Type B pancreatic cell (in vitro differentiated cells): ENCODE measurements at places on chromosomes 5 and 9. TPM values are rescaled to one million over a fixed set of nuclear protein-coding genes. Genes with fewer than 3 reads are reported as not detected.

DNA sequence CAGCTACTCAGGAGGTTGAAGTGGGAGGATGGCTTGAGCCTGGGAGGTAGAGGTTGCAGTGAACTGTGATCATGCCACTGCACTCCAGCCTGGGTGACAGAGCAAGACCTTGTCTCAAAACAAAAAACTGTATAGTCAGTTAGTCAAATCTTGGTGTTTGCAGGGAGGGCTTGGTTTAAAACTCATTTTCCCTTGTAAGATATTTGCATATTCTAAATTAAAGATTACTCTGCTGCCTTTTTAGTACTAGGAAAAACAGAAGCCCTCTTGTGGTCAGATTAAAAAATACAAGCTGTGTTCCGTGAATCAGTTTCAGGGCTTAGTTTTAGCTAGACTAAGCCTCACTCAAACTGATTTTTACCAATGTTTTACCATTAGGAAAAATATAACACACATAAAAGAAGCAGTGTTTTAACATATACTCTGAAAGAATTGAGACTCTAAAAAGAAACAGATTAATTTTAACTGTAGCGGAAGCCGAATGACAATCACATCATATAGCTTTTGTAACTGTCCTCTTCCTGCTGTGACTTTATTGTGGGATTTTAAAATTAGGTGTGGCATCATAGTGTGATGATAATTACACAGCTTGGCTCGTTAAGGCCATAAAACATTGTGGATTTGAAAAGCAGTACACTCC lies 84.9 kb upstream of the BASP1 start:
- no peak for DNase-seq
- peaks cover 9% of the 10 kb centered on the region for H3K4me1 ChIP-seq
- no peak overlapping the region for H3K4me3 ChIP-seq
- H3K36me3 ChIP-seq, result no peaks in the 10 kb centered on the region
- no peak overlapping the region for H3K27ac ChIP-seq
- no peaks in the 10 kb centered on the region for H3K27me3 ChIP-seq

- H3K36me3 ChIP-seq, result no peaks in the 10 kb centered on the region
- H3K27ac ChIP-seq, result no peak overlapping the region
- peaks cover 40% of the 10 kb centered on the region for H3K27me3 ChIP-seq
- no peak for DNase-seq
- peaks cover 5% of the 10 kb centered on the region for H3K4me1 ChIP-seq
These were observed 12.2 kb upstream of the ISL1 start for GRCh38 chr5:51371052-51371451.

Gene KLHL3
- total RNA-seq, result 7.5 and 9.7 TPM in 2 replicates

Gene TRAPPC13
- total RNA-seq, result 13.5 and 18.0 TPM in 2 replicates

GRCh38 chr9:107685376-107685775 lies 195.8 kb upstream of the KLF4 start:
- DNase-seq, result no peak
- H3K36me3 ChIP-seq, result no peaks in the 10 kb centered on the region
- no peak overlapping the region for H3K4me3 ChIP-seq
- H3K27me3 ChIP-seq, result peaks cover 11% of the 10 kb centered on the region
- H3K4me1 ChIP-seq, result no peaks in the 10 kb centered on the region
- no peak overlapping the region for H3K27ac ChIP-seq

- H3K4me3 ChIP-seq, result no peak overlapping the region
- H3K27ac ChIP-seq, result no peak overlapping the region
- H3K36me3 ChIP-seq, result no peaks in the 10 kb centered on the region
- no peaks in the 10 kb centered on the region for H3K27me3 ChIP-seq
These were observed 44.0 kb upstream of the ZNF608 start for GRCh38 chr5:124790301-124790894.

Gene ALDOB
- total RNA-seq, result 30.5 and 36.7 TPM in 2 replicates

GRCh38 chr5:2747363-2748162 lies 3.9 kb downstream of the IRX2 start:
- no peak overlapping the region for H3K27ac ChIP-seq
- H3K4me1 ChIP-seq, result peaks cover 46% of the 10 kb centered on the region
- H3K36me3 ChIP-seq, result peaks cover 39% of the 10 kb centered on the region
- H3K4me3 ChIP-seq, result peak overlapping the region; percentile 70

Gene THOC3
- 77.0 and 80.6 TPM in 2 replicates for total RNA-seq

DNA sequence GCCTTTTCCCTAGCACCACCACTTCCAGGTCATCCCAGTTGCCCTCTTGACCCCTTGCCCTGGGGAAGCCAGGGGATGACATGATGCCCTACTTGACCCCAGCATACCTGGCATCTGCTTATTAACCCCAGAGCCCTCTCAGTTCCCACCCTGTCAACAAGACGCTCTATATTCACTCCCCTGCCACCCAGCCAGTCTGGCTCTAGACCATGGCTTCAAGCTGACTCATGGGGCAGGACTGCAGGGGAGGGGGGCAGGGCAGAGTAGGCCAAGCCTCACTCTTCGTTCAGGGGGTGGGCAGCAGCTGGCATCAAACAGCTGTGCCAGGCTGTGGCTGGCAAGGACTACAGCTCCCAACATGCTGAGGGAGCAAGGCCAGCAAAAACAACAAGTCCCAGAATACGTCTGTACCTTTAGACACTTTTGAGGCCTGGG lies 5.3 kb downstream of the ATOSB start:
- peak overlapping the region; percentile 89 for H3K4me3 ChIP-seq
- no peak for DNase-seq
- H3K27ac ChIP-seq, result no peak overlapping the region
- peaks cover 3% of the 10 kb centered on the region for H3K36me3 ChIP-seq
- H3K27me3 ChIP-seq, result no peaks in the 10 kb centered on the region
- H3K4me1 ChIP-seq, result peaks cover 29% of the 10 kb centered on the region

DNA sequence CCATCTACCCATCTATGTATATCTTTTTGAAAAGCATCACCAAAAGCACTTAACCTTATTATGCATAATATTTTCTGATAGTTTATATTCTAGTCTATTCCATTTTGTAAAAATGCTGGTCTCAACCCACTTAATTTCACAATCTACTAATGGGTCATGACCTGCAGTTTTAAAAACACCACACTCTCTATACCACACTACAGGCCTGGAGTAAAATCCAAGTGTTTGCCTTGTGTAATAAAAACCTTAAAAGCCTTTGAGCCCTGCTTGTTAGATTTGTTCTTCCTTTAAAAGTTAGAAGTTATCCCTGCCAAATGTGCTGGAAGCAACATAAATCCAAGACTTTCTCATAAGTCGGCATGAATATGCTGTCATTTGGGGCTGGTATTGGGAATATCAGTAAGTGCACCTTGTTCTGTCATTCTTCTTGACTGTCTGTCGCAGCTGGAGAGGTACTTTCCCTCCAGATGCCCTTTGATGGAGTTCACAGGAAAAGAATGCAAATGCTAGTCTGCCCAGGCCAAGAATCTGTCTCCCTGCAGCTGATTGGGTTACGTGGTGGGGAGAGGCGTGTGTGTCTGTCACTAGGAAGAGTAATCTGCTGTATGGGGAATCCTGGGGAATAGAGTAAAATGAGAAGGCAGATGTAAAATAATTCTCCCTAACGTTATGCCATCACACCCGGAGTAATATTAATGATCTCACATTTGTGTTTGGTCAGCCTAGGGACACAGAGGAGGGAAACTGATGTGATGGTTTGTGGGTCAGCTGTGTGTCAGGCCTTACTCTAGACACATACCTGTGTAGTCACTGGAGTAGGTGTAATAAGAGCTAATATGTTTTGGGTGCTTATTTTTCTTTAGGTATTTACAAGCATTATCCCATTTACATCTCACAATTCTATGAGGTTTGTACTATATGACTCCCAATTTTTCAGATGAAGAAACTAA lies 79.4 kb downstream of the ZNF366 start:
- H3K27me3 ChIP-seq, result no peaks in the 10 kb centered on the region
- no peak overlapping the region for H3K27ac ChIP-seq
- DNase-seq, result no peak
- peaks cover 19% of the 10 kb centered on the region for H3K4me1 ChIP-seq
- no peak overlapping the region for H3K4me3 ChIP-seq

Gene RMRP
- total RNA-seq, result 16,039 and 18,328 TPM in 2 replicates

GRCh38 chr5:156147944-156148285 lies 179.0 kb upstream of the SGCD start:
- no peak overlapping the region for H3K27ac ChIP-seq
- H3K4me1 ChIP-seq, result no peaks in the 10 kb centered on the region
- H3K36me3 ChIP-seq, result no peaks in the 10 kb centered on the region
- DNase-seq, result no peak
- no peaks in the 10 kb centered on the region for H3K27me3 ChIP-seq

DNA sequence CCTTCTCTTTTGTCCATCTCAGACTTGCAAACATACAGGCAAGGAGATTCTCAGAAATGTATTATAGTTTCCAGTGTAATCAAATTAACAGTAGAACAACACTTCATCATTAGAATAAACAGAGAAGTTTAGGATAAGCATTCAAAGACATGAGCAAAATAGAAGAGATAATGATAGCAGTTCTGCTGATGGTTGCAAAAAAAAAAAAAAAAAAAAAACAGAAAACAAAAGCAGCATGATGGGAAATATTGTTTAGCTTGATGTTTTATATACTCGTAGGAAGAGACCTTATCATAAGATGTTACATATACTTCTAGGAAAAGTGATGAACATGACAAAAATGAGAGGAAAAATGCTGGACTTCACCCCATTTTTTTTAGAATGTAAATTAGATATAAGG lies 1356.2 kb downstream of the MAT2B start:
- H3K27me3 ChIP-seq, result no peaks in the 10 kb centered on the region
- no peak overlapping the region for H3K27ac ChIP-seq
- no peak overlapping the region for H3K4me3 ChIP-seq
- H3K36me3 ChIP-seq, result no peaks in the 10 kb centered on the region
- H3K4me1 ChIP-seq, result no peaks in the 10 kb centered on the region

GRCh38 chr5:113179156-113179555 lies 202.6 kb downstream of the DCP2 start:
- peaks cover 23% of the 10 kb centered on the region for H3K4me1 ChIP-seq
- H3K27ac ChIP-seq, result no peak overlapping the region
- H3K36me3 ChIP-seq, result no peaks in the 10 kb centered on the region
- H3K27me3 ChIP-seq, result no peaks in the 10 kb centered on the region

DNA sequence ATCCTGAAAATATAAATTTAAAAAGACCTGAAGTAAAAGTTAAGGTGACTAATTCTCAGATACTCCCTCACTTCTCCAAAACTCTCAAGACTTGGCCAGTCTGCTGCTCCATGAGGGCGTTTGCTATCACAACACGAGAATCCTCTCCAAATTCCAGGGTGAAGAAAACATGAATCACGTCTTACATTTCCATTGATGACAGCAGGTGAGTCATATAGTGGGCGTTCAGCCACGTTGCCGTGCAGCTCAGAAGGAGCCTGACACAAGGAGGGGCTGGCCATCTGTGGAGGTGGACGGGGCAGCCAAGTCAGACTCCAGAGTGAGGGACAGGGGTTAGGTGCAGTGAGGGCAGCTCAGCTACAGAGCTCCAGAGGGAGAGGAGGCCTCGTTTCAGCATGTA lies 555.1 kb upstream of the ADAMTS16 start:
- no peak overlapping the region for H3K4me3 ChIP-seq
- H3K27ac ChIP-seq, result no peak overlapping the region
- no peaks in the 10 kb centered on the region for H3K4me1 ChIP-seq
- no peak for DNase-seq
- H3K36me3 ChIP-seq, result peaks cover 4% of the 10 kb centered on the region
- H3K27me3 ChIP-seq, result peaks cover 23% of the 10 kb centered on the region

Gene BAAT
- 0.48 and 0.53 TPM in 2 replicates for total RNA-seq

GRCh38 chr9:78296201-78296892 lies 578 bp upstream of the PSAT1 start:
- H3K4me3 ChIP-seq, result peak overlapping the region; percentile 94
- no peak for DNase-seq
- peaks cover 11% of the 10 kb centered on the region for H3K36me3 ChIP-seq
- H3K4me1 ChIP-seq, result peaks cover 31% of the 10 kb centered on the region
- no peaks in the 10 kb centered on the region for H3K27me3 ChIP-seq

Gene PHF19
- total RNA-seq, result 31.0 and 39.6 TPM in 2 replicates

Gene CDH6
- 13.2 and 127 TPM in 2 replicates for total RNA-seq

Gene NTNG2
- total RNA-seq, result 2.6 and 4.0 TPM in 2 replicates

Gene PTGES
- total RNA-seq, result 29.1 and 67.1 TPM in 2 replicates

Gene FOXI1
- not detected in 2 replicates for total RNA-seq

Gene TPPP
- total RNA-seq, result 3.6 and 5.0 TPM in 2 replicates

Gene CDKN2B
- total RNA-seq, result 18.4 and 64.0 TPM in 2 replicates

DNA sequence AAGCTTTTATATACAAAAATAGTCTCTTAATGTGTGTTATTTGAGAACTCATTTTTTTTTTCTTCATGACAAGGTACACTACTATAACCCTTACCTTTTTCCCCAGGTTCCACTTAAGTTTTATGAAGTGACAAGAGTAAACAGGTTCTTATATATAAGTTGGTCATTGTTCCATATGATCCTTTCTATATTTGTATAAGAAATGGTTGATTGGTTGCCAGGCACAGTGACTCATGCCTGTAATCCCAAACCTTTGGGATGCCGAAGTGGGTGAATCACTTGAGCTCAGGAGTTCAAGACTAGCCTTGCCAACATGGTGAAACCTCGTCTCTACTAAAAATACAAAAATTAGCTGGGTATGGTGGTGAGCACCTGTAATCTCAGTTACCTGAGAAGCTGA lies 108.3 kb downstream of the PCSK1 start:
- H3K27ac ChIP-seq, result no peak overlapping the region
- H3K4me1 ChIP-seq, result peaks cover 5% of the 10 kb centered on the region
- H3K36me3 ChIP-seq, result no peaks in the 10 kb centered on the region
- H3K4me3 ChIP-seq, result no peak overlapping the region
- H3K27me3 ChIP-seq, result no peaks in the 10 kb centered on the region

GRCh38 chr9:5813824-5814223 lies 19.1 kb downstream of the ERMP1 start:
- no peaks in the 10 kb centered on the region for H3K27me3 ChIP-seq
- H3K4me1 ChIP-seq, result peaks cover 4% of the 10 kb centered on the region
- peaks cover 37% of the 10 kb centered on the region for H3K36me3 ChIP-seq
- DNase-seq, result no peak
- no peak overlapping the region for H3K4me3 ChIP-seq

Gene COL15A1
- total RNA-seq, result 0.12 and 0.68 TPM in 2 replicates

Gene CAMK2A
- 0.26 and 3.7 TPM in 2 replicates for total RNA-seq

Gene C1QTNF3
- total RNA-seq, result 3.2 and 5.1 TPM in 2 replicates

Gene IL3
- total RNA-seq, result not detected in 2 replicates
